ENCODE measurements at places on chromosomes 12 and 14. TPM values are rescaled to one million over a fixed set of nuclear protein-coding genes. Genes with fewer than 3 reads are reported as not detected.

DNA sequence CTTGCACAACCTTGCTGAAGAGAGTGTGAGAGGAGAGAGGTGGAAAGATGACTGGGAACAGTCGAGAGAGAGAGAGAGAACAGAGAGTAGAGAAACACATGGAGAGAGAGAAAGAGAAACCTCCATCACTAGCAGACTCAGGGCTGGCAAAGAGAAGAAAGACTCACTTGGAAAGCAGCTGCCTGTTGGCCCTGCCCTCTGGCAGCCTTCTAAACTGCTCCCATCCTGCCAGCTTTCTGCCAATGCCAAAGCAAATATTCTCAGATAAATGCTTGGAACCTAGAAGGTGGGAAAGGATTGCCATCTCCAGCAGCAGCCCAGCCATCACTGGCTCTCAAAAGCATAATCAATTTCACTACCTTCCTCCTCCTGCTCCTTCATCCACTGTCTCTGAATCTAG lies 107.9 kb upstream of the WSCD2 start:
- no peak for DNase-seq

SYT1 gene
- 1.9 TPM for total RNA-seq

DEGS2 gene
- 15.1 TPM for total RNA-seq

GRCh38 chr12:42277396-42278127 lies 39.5 kb upstream of the YAF2 start:
- no peak for DNase-seq

- no peak for DNase-seq
Measured at GRCh38 chr14:35576856-35577255, 42.9 kb downstream of the INSM2 start.

KSR2 gene
- total RNA-seq: 0.82 TPM

- no peak for DNase-seq
Measured at GRCh38 chr12:65643595-65644386, 180.5 kb upstream of the HMGA2 start.

ATL1 gene
- total RNA-seq: 14.1 TPM

Data from transverse colon (tissue), 4 donors.